ENCODE measurements at places on chromosomes 3 and 15.

GRCh38 chr3:24199775-24200247 is 254.7 kb downstream of the NR1D2 start:
- no peak for DNase-seq

DNA sequence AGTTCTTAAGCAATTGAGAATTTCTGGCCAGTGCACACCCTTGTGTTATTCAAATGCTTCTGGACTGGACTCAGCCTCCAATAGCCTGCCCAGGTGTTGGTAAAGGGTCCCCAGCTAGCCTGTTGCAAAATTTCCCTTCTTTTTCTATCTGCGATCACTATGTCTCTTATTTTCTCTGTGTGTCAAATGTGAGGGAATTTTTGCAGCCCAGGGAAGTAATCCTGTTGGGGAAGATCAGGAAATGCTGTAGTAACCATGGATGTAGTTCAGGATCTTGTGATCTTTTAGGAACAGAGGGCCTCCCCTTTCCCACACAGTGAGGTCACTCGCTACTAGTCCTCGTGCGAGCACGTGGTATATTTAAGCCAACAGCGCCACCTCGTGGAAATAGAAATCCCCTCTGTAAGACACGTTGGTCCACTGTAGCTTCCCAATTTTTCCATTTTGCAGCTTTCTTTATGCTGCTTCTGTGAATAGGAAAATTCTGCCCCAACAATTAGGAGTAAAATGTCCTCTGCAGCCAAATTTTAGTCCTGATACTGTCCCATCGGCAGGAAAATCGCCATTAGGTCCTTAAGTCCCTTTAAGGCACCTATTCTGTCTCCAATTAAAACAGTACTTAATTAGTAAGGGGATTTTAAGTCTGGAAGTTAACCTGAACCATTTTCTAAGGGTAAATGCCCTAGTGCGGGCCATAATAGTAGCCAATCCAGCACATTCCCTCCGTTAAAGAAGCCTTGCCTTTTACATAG is 4.0 kb upstream of the SMCO1 start:
- peak; percentile 43 for DNase-seq

DNA sequence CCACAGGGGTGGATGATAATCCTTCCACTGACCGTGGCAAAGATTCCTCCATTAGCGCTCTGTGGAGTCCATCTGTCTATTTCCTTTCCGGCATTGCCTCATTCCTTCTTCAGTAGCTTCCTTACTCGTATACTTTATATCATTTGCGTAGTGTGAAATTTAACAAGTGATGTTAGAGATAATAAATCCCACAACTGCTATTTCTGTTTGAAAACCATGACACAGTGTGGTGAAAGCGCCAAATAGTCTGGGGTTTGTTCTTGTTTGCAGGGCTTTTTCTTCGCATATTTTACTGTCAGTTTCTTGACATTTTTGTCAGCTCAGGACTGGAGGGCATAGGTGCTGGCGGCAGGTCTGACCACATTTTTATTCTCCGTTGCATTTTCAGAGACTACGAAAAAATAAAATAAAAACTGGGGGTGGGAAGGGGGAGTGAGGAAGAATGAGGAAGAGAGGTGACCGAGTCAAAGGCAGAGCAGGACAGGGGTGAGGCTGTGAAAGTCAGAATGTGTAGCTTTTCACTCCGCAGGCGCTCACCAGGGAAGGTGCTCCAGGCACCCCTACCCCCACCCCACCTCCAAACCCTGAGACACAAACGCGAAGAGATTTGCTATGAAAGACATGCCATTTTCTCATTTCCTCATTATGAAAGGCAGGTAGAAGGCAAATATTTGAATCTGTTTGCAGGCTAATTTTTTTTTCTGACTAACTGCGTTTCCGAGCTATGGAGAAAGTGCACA is 965.0 kb downstream of the MCTP2 start:
- DNase-seq, result no peak

DNA sequence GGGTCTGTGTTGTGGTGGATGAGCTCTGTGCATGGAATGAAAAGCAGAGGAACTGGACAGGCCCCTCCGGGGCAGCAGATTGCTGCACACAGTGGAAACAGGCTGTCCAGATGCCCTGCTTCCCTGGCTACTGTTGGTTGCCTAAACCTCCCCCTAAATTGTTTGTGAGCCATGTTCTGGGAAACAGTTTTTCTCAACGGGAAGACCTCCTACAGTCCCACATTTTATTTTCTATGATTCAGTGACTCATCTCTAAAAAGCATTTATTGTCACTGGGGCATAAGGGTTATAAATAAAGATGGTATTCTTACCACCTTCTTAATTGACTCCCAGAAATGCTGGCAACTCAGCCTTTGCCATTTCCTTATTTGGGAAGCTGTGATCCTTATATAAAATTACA is 20.3 kb upstream of the PTPN9 start:
- DNase-seq, result no peak

- no peak for DNase-seq
Observed at GRCh38 chr15:83477172-83477807, 30.1 kb downstream of the SH3GL3 start.

GRCh38 chr15:59177317-59177660 is 29.4 kb upstream of the LDHAL6B start:
- no peak for DNase-seq

DNA sequence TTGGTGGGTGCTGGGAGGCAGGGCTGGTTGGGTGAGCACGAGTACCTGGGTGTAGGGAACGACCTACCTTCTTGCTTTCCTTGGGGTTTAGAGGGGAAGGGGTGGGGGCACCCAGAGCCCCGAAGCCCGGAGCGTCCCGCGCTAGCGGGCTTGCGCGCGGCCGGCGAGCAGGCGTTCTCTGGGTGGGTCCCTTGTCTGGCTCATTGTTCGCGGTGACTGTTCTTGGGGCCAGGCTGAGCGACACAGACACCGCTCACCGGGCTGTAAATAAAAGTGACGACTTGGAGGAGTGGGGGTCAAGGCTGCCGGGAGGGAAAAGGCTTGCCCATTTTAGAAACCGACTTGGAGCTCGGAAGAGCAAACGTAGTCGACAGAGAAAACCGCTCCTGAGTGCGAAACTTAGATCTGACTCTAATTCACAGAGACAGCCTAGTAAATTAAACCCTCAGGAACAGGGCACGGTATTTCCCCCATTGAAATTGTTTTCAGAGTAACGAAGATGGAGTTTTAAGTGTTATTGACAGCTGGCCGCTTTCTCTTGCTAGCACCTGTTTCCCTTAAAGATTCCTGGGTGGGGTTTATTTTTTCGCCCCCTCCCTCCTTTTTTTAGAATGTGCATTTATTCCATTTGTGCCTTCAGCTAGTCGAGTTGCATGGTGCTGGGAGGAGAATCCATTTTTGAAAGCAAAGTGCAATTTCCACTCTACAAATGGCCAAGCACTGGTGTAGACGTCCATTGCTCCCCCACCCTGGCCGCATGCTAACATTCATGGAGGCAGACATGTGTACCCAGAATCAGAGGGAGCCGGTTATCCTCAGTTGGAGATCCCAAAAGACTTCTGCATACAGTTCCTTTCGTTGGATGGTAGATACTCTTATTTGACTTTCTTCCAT is 532.1 kb upstream of the SEMA6D start:
- DNase-seq, result peak; percentile 26

- DNase-seq, result no peak
Observed at GRCh38 chr15:99143242-99143641, 38.4 kb downstream of the SYNM start.

DNA sequence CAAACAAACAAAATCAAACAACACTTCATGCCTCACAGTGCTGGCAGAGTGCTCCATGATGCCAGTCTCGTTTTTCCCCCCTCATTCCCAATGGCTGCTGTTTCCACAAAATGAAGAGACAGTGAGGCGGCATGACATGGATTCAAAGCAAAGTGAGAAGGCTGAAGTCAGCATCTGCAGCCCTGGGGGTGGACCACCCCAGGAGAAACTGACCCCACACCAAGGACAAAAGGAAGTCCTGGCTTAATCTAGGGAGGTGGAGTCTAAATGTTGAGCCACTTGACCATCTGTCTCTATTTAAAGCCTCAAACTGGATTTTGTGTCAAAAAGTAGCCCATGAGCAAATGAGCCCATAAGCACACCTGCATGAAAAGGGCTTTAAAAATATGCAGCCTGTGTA is 151.2 kb upstream of the RORA start:
- DNase-seq, result no peak

DNA sequence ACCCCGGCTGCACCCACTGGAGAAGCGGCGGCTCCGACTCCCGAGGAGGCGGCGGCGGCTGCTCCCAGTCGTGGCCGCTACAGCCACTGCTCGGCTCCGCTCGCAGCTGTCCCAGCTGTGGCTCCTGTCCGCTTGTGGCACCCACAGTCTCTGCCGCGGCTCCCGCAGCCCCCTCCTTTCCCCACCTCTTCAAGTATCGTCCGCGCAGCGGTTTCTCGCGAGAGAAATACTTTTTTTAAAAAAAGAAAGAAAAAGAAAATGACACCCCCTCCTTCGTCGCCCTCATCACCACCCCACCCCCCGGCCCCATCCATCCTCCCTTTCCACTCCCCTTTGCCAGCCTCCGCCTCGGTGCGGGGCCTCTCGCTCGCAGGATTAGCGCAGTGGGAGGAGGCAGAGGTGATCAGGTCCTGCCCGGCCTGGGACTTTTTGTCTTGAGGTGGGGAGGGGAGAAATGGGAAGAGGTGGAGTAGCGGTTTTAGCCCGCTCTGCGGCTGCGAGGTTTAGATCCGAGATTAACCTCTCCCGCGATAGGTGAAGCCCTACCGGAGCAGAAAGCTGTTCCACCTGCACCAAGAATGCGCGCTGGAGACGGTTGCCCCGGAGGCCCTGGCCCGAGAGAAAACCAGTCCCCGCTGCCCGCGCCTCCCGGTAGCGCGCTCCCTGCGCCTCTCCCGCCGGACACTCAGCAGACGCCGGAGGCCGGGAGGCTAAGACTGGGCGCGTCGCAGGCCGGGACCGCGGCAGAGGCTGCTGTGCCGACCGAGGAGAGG is at the start of gene FBN1:
TSS of gene FBN1 (minus strand) at position 152 of the 773 bp plus-strand sequence. CDS start 940 bp downstream, outside the sequence.
- peak; percentile 81 for DNase-seq

GRCh38 chr3:117735481-117736101 is 1026.0 kb downstream of the TUSC7 start:
- no peak for DNase-seq

GRCh38 chr3:42164656-42165055 is 73.5 kb downstream of the TRAK1 start:
- no peak for DNase-seq

- no peak for DNase-seq
Observed at GRCh38 chr3:37217098-37217849, 42.9 kb upstream of the LRRFIP2 start.

- DNase-seq, result no peak
Observed at GRCh38 chr3:101311676-101312075, 8.7 kb downstream of the IMPG2 start.

DNA sequence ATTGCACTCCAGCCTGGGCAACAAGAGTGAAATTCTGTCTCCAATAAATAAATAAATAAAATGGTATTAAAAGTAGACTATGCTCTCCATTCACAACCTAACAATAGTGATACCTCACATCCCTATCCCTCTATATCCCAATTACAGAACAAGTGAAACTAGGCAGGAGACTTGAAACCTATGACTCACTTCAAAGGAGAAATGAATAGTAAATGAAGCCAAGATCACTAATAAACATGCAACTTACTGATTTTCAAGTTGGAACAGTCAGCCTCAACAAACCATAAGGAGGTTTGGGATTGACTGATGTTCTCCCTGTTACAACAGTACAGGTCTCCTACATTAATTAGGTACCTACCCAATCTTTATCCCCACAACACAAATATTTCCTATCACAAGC is 103.4 kb downstream of the GSK3B start:
- DNase-seq, result no peak

DNA sequence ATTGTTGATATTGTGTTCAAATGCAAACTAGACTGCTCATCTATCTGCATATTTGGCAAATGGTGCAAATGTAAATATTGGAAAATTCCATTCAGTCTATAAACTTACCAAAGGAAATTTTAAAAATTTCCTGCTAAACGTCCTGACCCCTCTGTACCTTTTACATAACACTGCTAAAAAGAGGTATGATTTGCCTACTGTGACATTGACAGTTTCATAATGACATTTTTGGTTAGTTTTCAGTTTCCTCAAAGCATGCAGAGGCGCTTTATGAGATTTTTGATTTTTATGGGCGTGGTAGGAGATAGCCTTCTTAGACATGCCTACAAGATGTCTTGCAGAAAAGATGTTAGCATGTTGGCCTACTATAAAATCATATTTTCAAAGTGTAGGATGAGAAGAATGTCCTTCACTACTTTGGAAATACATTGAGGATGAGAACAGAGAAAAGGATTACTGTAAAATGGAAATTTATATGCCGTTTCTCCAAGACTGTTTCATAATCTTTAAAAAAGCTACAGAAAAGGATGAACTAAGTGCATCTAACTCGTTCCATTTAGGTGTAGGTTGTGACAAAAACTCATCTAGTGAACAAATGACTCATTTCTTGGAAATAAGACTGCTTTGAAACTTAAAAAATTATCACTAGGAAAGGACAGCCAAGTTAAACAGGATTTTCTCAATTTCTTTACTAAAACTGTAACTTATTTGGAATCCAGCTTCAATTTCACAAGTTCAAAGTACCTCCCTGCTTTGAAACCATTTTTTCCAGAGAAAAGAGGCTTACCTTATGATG is 14.5 kb upstream of the ISLR start:
- no peak for DNase-seq

GRCh38 chr3:9779075-9779593 is 9.4 kb upstream of the CAMK1 start:
- no peak for DNase-seq

- no peak for DNase-seq
Observed at GRCh38 chr15:26697913-26698312, 75.0 kb downstream of the GABRB3 start.

DNA sequence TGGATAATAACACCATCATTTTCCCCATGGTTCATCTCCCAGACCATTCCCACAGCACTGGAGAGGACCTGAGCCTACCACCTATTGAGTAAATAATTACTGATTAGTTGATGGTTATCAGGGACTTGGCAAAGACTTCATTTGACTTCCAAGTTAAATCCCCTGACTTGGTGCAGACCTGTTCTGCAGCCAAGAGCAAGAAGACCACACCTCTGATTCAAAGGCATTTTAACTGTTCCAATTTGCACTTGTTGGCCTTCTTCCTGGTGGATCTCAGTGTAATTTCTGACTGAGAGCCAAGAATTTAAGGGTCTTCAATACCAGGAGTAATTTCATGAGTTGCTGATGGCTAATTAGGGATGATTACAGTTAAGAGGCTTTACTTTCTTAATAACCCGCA is 24.0 kb downstream of the THSD4 start:
- DNase-seq, result no peak

Measured in iPS-NIHi11 (cell line).